ENCODE measurements at places on chromosomes 1 and 21.

DNA sequence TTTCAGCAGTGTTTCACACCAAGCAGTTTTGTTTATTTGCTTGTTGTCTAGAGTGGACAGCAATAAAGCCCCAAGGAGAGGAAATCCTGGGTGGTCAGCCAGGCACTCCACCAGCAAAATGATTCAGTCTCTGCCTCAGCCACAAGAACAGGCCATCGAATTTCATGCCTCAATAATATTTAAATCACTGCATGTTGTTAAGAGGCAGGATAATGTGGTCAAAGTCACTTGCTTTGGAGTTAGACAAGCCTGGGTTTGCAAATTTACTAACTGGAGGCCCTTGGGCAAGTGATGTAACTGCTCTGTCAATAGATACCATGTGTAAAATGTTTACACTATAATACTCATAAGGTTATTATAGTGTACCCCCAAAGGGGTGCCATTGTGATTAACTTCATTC, 349.6 kb downstream of the LMO4 start:
- DNase-seq = no peak

DNA sequence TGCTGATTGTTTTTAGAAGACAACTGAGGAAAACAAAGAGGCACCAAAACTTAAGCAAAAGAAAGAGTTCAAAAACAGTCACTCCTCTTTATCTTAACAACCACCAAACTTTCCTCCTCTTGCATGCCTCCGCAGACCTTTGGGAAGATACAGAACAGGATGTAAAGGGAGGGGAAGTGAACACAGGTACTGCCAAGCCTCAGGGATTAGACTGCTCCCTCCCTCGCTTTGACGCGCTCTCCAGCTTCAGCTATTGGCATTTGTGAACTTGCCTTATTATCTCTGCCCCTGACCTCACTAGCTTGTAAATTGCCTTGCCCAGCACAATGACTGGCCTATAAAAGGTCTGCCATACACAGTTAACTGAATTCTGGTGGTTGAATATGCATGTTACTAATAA, 4.8 kb upstream of the SRP9 start:
- no peak for DNase-seq

GRCh38 chr1:3610527-3611169, 660 bp downstream of the MEGF6 start:
- no peak for DNase-seq

DNA sequence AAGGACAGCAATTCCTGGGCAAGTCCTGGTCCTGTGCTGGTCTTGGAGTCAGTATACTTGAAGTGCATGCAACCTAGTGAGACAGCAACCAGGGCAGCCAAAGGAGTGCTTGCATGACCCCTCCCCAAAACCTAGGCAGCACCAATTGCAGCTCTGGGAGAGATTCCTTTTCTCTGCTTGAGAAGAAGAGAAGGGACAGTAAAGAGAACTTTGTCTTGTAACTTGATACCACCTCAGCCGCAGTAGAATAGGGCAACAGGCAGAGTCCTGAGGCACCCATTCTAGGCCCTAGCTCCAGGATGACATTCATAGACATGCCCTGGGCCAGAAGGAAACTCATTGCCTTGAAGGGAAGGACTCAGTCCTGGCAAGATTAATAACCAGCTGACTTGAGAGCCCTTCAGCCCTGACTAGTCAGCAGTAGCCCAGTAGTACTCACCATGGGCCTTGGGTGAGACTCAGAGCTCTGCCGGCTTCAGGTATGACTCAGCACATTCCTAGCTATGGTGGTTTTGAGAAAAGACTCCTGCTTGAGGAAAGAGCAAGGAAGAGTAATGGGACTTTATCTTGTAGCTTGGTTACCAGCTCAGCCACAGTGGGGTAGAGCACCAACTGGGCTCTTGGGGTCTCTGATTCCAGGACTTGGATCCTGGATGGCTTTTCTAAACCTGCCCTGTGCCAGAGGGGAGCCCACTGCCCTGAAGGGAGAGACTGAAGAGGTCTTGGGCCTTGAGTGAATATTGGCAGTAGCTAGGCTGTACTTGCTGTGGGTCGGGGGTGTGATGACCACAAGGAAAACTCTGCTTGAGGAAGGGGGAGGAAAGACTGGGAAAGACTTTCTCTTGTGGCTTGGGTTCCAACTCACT, 51.7 kb upstream of the ACADM start:
- DNase-seq = peak; percentile 37

DNA sequence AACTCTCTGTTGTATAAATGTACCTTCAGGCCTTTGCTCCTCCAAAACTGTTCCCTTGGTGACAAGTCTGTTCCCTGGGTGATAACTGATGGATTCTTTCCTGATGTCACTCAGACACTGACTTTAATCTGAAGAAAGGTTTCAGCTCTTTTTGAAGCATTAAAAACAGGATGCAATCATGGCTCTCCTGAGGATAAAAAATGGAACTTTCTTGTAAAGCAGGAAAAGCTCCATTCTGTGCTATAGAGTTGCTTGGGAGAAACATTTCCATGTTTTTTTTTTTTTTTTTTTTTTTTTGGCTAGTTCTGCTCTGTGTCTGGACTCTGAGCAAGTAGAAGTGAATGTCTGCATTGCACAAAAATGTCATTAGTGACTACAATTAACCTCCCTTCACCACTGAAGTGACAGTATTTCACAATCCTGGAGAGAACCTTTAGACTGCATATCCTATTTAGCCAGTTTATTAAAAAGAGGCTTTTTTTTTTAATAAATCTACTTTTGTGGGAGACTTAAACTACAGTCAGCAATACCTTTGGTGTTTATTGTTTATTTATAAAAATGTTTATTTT, 101.7 kb upstream of the PRMT6 start:
- no peak for DNase-seq

- no peak for DNase-seq
Measured at GRCh38 chr1:88398338-88398737, 285.7 kb upstream of the PKN2 start.

DNA sequence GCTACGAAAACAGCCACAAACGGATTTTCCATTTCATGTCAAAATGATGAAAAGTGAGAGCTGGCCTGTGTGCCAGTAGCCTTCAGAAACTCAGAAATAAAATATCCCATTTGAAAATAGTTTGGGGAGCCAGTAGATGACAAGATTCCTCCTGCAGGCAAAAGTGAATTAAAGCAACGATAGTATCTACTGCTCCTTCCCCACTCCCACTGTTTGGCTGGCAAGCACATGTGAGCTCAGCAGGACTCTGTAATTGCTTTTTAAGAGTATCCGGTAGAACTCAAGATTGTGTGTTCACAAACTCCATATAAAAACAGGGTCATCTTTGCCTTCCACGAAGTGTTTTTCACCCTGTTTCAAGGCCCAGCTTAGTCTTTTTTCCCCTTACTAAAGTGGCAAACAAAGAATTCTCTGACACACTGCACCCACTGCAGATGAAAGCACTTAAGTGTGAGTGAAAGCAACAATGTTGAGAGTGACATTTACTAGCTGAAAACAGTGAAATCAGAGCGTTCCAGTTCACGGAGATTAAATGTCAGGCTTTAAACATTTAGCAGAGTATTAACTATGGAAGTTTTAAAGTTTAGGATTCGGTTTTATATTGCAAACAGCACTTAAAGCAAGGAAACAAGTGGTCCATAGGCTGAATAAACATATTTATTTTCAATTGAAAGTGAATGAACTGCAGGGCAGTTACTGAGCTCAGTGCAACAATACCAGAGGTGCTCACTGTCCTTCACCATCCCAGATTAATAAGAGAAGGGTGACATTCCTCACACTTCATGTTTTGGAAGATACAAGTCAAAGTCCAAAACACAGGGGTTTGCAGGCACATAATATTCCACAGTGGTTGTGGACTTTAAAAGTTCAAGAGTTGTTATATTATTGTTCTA, 70.0 kb downstream of the ALG14 start:
- DNase-seq = no peak

- DNase-seq = peak; percentile 43
Measured at GRCh38 chr1:8701794-8702471, 115.5 kb downstream of the RERE start.

DNA sequence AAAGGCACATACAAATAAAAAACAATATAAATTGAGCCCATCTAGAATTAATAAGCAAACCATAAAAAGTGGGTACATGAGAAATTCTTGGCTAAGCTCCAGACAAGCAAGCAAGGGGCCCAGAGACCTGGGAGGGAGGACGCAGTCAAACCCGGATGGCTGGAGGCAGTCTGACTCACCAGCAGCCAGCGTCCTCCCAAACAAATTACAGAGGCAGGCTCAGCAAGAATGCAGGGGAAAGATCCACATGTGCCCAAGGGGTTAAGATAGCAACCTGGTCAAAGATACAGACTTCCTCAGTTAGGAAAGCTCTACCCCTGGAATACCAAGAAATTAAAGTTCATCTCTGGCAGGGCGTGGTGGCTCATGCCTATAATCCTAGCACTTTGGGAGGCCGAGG, 7.4 kb upstream of the TIAM1 start:
- no peak for DNase-seq

- no peak for DNase-seq
Measured at GRCh38 chr1:109733236-109733870, 7.5 kb downstream of the GSTM3 start.

DNA sequence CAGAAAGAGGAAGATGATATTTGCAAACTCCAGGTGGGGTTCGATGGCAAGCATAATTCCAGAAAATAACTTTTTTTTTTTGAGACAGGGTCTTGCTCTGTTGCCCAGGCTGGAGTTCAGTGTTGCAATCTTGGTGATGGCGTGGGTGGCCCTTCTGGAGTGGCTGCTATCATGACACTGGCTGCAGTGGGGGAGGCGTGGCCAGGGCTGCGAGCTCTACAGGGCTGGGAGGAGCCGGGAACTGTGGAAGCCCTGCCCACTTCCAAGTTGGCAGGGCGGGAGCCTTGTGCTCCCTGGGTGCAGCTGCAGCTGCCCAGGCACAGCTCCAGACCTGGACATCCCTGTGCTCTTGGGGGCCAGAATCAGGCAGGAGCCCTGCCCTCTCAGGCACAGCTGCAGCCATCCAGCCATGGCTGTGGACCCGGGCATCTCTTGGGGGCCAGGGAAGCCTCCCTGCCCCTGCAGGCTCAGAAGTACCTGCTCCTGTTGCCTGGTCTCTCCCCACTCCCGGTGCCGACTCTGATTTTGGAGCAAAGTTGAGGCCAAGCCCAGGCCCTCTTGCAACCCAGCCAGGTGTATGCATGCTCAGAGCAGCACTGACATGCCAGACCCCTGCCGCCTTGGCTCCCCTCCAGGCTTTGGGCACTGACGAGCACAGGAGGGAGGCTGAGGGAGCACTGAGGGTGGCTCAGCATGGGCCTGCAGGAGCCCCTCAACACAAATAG, 7.2 kb upstream of the BCL10 start:
- peak; percentile 52 for DNase-seq

- DNase-seq = no peak
Measured at GRCh38 chr1:220164116-220164515, 70.2 kb downstream of the IARS2 start.

DNA sequence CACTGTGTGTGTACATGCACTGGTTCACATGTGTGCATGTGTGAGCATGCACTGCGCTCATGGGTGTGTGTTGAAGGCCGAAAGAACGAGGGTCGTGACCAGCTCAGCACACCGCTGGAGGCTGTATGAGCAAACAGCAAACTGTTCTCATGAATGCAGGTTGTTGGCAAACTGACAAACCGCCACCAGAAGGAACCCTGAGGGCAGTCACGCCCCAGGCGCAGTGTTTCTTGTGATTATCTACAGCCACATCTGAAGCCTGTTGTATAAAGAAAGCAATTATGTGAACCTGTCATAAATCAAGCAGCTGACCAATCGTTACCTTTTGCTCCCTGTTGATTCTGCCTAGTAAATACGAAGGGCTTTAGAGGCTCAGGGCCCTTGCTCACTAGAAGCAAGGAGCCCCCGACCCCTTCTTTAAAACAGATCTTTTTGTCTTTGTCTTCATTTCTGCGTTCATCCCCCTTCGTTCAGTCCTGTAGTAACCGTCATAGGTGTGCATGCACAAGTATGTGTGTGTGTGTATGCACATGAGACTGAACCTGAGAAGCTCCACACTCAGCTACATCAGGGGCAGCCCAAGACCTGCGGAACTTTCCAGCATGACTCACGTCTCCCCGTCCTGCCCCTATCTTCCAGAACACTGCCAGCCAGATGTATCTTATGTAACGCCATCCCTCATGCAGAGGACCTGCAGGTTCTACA, 16.8 kb upstream of the RIPK4 start:
- peak; percentile 94 for DNase-seq

GRCh38 chr21:15140321-15141019, 75.7 kb upstream of the NRIP1 start:
- no peak for DNase-seq

DNA sequence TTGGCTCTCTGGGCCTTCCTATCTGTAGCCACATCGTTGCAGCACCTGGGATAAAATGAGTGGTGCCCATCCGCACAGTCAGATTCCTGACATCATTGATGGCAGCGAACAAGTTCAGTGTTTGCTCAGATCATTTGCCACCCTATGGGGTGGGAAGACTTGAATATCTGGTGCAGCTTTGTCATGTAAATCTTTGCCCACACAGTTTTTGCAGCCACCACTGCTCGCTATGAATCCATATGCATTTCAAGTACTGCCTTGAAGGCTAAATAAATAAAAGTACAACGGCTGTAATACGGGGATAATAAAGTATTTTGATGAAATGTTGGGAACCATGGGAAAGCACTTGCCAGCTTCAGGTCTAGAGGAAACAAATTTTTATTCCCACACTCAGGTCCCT, 56.3 kb upstream of the COA6 start:
- no peak for DNase-seq

DNA sequence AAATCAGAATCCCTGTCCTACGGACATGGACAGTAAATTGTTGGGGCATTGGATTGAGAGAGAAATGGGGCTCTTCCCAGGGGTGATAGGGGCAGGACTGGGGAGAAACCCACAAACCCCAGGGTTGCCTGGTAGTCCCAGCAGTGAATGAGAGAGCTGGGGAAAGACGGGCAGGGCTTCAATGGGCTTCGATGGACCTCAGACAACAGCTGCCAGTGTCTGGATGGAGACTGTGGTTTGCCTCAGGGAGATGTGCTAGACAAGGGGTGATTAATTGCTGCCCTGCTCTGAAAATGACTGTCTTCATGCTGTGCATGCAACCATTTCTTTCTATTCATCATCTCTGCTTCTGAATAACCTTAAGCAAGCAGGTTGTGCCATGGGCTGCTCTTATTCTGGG, 7.4 kb downstream of the GPR25 start:
- no peak for DNase-seq
